T-helper 2 cell (primary cell): ENCODE measurements at places on chromosomes 3 and 15.

DNA sequence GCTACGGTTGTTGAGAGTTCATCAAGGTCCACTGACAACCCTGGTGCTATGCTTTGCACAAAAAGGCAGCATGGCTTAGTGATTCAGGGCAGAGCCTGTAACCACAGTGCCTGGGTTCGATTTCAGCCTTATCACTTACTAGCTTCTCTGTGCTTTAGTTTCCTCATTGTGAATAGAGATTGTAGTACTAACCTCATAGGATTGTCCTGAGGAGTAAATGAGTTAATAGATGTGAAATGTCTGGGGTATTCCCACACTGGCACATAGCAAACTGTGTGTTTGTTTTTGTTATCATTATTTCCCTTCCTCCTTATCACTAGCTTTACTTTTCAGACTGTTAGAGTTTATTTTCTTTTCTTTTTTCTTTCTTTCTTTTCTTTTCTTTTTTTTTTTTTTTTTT, 16.3 kb downstream of the CRTAP start:
- DNase-seq, result no peak

- DNase-seq, result no peak
Observed at GRCh38 chr15:61598655-61599054, 369.6 kb upstream of the RORA start.

DNA sequence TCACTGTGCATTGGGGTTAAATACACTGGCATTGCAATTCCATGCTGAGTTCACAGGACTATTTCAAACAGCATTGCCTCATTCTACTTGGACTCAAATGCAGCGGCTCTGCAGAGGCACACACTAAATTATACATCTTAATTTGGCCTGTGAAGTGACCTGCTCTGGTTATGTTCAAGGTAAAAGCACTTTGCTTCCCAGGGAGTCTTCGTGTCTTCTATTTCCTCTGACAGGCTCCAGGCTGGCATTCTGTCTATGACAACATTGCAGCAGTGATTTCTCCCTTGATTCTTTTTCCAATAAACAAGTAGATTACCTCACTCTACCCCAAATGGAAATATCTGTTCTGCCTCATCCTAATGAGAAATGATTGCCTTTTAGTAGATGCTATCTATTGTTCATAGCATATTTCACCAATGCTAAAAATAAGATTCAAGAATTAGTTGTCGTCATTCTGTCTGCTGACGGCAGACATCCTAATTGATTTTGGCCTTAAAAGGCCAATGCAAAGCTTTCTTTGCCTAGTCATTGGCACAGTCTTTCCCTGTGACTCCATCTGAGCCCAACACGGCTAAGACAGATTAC, 33.8 kb downstream of the FMN1 start:
- no peak for DNase-seq

GRCh38 chr3:186570941-186571643, 572 bp downstream of the DNAJB11 start:
- DNase-seq, result no peak

DNA sequence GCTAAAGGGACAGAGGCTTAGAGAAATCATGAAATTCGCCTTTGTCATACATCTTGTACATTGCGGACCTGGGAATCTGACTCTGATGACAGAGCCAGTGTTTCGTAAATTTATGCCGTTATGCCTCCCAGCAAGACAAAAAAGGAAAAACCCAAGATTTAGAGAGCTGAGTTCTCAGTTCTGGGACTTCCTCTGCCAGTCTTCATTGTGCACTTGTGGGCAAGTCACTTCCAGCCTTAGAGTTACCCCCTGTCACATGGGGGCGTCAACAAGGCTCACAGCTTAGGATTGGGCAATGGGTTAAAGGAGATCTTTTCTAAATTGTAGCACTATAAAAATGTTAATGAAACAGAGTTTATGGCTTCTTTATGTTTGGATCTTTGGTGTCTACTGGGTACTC, 41.9 kb upstream of the MITF start:
- no peak for DNase-seq

GRCh38 chr3:75136100-75136897, 521.8 kb upstream of the CNTN3 start:
- DNase-seq, result no peak

DNA sequence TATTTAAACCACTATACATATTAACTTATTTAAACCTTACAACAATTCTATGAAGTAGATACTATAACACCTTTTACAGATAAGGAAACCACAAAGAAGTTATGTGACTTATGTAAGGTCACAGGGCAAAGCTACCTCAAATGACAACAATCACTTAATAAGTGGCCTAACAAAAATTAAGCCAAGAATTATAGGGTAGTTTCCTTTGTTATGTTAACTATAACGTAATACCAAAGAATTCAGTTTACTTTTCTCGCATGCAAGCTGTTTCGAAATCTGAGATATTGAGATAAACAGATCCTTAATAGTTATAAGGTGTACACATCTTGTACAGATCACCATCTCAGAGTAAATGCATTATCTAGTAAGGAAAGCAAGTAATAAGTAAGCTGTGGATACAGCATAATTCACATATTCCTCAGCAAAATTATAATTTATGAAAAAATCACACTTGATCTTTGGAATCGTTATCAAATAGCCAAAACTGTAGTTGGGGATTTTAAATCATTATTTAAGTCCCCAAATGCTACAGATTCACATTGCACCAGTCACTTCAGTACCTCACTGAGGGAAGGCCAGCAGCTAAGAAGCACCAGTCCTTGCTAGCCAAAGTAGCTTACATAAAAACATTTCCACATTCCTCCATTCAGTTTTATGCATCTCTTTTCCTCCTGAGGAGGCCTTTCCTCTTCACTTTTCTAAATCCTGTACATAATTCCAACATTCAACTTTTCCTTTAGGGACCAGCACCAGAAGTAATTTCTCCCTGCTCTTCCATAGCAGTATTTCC, 226.8 kb downstream of the TBC1D5 start:
- no peak for DNase-seq

DNA sequence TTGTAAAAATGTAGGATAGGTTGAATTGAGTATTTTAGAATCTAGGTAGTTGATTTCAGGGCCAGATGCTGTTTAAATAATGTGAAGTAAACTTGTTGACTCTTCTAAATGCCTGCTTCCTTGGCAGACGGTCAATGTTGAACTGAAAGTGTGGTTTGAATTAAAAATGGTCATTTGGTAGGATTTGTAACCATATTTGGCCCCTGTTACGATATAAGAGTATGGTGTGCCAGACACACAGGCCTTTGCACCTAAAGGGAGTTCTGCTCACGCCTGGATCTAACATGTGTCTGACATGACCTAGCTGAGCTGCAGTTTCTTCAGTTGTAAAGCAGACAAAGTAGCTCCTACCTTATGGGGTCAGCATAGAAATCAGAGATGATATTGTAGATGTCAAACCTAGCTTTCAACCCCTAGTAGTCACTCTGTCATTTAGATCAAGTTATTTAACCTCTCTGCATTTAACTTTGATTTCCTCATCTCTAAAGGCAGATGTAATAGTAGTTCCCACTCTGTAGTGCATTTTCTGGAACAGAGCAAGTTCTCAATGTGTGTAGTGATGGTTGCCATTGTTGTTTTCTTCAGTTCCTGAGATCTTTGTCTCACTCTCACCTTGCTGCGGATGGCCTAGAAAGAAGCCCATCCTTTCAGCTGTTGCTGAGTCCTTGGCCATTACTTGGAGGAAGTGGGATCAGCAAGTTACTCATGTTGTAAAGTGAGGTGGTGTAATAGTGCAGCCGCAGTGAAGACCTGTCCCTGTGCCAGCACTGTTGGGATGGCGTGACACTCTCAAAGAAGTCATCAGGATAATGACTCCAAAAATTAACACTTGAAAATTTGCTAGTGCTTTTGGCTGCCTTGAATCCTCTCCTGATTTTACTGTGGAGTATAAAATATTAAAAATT, 90.2 kb downstream of the GHSR start:
- DNase-seq, result no peak

DNA sequence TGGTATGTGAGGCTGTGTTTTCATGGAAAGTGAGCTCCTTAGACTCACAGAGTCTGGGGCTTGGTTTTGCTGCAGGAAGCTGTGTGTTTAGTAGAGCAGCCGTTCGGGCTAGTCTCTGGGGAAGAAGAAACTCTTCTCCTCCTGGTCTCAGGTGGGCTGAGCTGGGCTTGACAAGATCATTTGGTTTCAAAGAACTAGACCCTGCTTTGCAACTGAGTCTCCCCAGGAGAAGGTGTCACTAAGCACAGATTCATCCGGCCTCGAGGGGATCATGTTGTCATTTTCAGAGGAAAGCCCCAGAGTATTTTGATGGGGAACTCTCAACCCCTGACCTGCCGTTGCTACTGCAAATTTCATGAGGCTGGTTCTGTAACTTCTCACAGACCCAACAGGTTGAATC, 188.5 kb downstream of the FAM43A start:
- no peak for DNase-seq

GRCh38 chr3:50226888-50227389, 9.1 kb upstream of the GNAI2 start:
- no peak for DNase-seq

GRCh38 chr3:67898916-67899315, 244.5 kb upstream of the SUCLG2 start:
- no peak for DNase-seq

DNA sequence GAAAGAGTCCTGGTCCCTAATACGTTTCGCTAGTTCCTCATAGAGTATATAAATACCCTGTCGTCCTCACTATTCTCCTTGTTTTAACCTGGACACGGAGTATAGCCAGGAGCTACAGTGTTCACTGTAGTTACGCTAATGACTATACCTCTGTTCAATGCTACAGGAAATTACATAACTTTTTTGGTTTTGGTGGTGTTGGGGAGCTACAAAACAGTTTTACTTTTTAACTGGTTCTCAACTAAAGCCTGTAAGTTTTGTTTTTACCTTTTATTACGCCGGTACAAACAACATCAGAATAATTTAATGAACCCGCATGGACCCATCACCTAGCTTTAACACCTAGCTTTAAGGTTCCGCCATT, 1.5 kb downstream of the LMLN start:
- no peak for DNase-seq

DNA sequence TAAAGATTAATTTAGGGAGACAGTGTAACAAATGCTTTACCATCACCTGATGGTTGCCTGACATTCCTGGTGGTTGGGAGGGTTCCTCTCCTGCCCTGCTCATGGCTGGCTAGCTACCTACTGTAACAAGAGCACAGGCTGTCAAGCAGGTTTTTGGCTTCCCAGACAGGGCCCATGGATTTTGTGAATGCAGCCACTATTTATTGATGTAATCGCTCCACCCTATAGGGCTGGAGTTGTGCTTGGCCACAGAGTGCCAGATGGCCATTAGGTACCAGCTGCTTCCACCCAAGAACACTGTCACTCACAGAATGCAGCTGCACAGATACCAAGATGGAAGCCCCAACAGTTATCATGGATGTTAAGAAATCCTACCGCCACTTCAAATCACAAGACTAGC, 31.0 kb upstream of the KLHL25 start:
- no peak for DNase-seq

- DNase-seq, result no peak
Observed at GRCh38 chr3:100072326-100073048, 41.8 kb downstream of the FILIP1L start.

DNA sequence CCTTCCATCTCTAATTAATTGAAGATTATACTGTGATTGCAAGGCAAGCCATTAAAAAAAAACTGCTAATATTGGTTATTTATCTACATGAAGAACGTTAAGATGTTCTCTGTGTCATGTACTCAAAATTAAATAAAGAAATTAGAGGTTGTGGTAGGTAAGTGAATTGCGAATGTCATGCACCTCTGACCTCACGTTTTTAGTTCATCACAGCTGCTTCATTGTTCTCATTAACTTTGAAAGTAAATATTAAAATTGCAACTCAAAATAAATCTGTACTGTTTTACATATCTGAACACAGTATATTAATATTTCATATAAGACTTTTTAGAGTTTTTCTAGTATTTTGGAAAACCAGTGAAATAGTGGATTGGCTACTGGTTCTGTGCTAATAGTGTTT, 94.0 kb downstream of the KLHL25 start:
- DNase-seq, result no peak

DNA sequence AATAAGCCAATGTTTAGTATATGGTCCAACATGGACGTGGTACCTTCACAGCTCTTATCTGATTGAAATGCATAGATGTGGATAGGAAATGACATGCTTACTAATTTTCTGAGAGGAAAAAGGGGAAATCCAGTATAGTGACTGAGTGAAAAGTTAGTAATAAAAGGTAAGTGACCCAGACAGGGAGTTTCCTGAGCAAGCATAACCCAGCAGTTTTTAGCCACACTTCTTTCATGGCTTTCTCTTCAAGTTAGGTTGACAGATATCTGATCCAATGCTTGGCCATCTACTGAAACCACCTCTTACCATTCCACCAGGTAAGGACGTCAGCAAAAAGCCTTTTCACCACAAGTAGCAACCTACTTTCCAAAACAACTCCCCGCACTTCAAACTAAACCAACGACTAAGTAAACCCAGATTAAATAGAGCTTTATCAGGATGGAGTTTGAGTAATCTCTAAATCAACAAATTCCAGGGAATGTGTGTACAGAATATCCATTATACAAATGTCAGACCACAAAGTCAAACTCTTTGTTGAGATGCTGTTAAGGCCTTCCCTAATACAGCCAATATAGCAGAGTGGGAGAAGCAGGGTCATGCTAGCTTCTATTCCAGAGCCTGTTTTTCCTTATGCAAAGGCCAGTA, 329.7 kb downstream of the RORA start:
- peak; percentile 49 for DNase-seq

DNA sequence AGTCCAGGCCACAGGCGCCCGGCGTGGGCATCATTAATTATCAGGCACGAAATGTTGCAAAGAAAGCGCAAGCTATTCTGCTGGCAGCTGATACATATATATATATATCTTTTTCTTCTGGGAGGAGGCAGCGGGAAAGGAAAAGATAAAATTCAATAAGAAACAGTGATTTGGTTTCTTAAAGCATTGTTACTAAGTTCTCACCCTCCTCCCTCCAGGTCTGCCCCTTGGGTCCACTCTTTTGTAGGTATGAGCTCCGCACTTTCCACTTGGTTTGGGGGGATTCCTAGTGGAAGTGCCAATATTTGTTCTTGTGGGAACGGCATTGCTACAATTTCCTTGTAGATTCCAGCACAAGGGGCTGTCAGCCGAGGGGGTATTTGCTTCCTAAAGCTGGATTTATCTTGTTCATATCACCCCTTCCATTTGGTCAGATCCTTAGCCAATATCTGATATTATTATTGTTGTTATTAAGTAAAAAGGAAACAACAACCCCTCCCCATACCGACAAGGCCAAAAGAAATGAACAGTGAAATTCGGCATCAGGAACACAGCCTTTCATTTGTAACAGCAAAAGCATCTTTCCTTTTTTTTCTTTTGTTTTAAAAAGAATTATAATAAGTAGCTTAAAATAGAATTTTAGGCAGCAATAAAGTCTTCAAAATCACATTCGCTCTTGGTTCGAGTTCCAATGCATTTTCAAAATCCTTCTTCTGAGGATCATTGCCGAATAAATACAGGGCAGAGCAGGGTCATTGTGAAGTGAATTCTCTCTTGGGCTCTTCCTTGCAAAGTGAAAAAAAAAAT, 15.6 kb downstream of the ZIC1 start:
- no peak for DNase-seq

DNA sequence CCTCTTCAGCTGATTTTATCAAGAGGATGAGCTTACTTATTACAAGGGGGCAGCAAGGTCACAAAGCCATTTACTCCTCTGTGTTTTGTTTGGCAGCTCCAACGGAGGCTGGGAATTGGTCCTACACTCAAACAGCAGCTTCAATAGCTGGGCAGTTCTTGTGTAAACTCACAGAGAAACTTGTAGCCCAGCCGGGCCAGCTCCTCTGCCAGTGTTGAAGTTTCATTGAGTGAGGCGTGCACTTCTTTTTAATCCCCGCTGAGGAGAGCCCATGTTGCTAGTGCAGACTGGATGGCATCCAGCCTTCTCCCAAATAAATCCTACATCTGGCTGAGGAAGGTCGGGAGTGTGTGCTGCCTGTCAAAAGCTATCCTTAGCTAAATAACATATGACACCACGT, 59.5 kb downstream of the BFSP2 start:
- no peak for DNase-seq
